Effector CD8-positive, alpha-beta T cell (primary cell): ENCODE measurements at places on chromosomes 16 and 17.

DNA sequence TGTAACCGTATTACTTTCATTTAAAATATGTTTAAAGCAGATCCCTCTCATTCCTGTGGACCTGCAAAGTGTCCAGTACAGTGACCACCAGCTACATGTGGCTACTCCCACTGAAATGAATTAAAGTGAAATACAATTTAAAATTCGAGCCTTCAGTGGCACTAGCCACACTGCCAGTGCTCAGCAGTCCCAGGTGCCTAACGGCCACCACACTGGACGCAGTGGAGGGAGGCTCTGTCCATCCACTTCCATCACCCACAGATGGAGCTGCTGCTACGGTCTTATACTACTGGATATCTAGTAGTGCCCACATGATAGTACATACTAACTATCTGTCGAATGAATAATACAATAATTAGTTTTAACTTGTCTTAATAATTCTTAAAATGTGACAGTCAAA, 2.3 kb upstream of the CBX2 start:
- DNase-seq, result no peak

DNA sequence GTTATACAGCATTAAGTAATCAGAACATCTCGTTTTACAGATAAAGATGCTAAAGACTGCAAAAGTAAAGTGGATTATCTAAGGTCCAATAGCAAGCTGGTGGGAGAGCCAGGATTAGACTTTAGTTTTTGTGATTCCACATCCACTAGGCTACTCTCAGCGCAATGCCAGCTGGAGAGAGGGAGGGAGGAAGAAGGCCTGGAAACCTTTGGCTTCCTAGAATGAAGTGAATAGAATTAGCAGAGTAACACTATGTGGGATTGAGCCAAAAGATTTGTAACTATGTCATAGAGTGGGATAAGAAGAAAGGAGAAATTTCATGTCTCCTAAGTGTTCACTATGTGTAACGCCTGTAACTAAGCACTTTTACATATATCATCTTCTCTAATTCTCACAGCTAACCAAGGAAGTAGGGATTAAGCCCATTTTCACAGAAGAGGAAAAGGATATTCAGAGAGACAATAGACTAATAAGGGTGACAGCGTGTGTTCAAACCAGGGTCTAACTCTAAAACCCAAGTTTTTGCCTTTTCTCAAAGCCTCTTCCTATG, 25.4 kb upstream of the NSRP1 start:
- no peak for DNase-seq

GRCh38 chr17:42608305-42609181, 631 bp downstream of the RETREG3 start:
- DNase-seq, result no peak

DNA sequence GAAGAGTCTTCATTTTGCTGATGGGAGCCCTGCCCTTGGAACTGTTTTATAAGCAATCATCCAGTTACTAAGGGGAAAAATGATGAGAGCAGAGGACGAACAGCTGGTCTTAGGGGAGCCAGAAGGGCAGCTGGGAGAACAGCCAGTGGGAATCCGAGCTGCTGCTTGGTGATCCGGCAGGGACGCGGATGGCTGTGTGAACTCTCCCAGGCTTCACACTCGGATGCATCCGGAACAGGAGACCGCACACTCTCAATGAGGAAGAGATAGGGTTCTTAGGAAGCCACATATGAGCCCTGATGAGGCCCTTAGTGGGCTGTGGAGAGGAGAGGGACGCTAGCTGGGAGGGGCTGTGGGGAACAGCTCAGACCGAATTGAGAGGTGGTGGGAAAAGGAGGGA, 5.0 kb upstream of the CACNG5 start:
- no peak for DNase-seq

DNA sequence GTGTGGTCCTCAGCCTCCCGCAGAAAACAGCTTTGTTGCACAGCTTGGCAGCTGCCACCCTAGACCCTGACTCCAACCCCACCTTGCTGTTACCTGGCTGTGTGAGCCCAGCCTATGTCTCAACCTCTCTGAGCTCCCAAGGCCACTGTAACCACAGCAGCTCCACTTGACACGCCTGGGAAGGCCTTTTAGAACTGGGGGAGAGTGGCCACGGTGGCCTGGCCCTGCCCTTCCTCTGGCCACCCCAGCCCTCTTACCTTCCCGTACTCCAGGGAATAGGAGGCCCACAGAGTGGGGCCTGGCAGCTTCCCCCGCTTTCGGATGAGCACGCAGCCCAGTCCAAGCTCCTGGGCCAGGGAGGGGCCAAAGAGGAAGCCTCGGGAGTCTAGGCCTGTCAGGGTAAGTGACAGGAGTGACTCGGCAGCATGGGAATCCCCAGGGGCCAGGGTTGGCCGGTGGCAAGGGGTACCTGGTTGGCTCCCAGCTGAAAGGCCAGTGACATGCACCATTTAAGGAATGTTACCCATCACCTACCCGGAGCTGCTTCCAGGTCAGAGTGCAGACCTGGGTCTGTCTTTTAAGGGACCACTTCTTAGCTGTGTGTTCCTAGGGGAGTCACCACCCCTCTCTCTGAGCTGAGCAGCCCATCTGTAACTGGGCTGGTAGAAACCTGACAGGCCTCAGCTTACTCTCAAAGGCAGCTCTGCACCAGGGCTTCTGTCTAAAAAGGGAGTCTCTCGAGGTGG, 1.4 kb downstream of the APRT start:
- DNase-seq, result no peak

DNA sequence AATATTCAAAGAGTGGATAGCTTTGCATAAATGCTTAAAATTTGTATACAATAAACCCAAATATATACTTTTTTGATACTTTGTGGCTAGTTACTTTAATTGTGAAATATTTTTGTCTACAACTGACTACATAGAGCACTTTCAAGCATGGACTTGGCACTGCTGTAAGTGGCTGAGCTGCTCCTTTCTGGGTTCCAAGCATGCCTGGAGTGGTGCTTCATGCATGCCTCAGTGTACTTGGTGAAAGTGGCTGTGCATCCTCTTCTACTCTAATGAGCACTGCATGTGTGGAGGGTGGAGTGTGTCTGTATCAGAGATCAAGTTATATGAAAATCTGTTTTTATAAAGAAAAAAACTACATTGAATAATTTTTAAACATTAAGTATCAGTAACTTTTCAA, 94.1 kb downstream of the OMG start:
- no peak for DNase-seq

GRCh38 chr17:27975146-27976011, 67.1 kb upstream of the NLK start:
- no peak for DNase-seq

DNA sequence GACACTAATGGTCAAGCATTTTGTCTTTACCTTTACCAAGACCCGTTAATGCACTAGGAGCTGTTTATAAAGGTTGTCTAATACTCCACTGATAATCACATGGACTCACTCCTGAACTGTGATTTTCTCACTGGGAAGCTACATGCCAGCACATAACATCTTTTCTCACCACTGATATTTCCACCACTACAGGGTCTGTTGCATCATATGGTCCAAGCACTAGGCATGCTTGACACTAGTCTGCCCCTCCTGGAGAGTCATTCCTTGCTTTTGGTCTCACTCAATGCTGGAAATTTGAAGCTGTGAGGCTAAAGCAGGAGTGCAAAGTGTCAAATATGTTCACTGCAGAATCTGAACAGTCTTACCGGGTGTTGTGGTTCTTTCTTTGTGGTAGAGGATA, 1576.8 kb downstream of the CDH8 start:
- DNase-seq, result no peak

- no peak for DNase-seq
Observed at GRCh38 chr17:50631908-50632571, 2.6 kb upstream of the ABCC3 start.

GRCh38 chr16:72921106-72921505, 126.8 kb downstream of the ZFHX3 start:
- no peak for DNase-seq

GRCh38 chr17:77310336-77310735, 169.6 kb downstream of the SEC14L1 start:
- no peak for DNase-seq

DNA sequence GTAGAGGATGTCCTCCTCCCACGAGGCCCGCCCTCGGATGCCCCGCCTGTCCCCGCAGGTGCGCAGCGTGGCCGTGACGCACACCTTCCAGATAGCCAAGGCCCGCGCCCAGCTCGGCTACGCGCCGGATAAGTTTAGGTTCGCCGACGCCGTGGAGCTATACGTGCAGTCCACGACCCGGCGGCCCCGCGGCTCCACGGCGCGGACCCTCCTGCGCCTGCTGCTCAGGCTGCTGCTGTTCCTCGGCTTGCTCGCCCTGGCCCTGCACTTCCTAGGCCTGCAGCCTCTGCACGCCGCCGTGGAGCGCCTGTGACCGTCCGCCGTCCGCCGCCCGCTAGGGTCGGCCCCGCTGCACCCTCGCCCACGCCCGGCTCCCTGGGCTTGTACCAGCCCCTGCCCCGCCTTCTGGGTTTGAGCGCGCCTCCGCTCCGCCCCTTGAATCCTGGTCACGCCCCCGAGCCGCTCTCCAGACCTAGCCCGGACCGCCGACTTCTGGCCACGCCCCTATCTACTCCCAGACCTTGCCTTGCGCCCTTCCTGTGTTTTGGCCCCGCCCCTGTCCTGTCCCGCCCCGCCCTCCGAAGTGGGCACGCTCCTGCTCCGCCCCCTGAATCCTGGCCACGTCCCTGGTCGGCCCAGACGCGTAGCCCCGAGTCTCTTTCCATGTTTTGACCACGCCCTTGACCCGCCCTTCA, 15.8 kb upstream of the EEF2K start:
- peak; percentile 87 for DNase-seq

GRCh38 chr16:1366712-1367299, 15.1 kb downstream of the GNPTG start:
- no peak for DNase-seq

- DNase-seq, result no peak
Observed at GRCh38 chr16:4687416-4687815, 5.9 kb upstream of the NUDT16L1 start.

GRCh38 chr16:396605-397004, 394 bp upstream of the NME4 start:
- no peak for DNase-seq

DNA sequence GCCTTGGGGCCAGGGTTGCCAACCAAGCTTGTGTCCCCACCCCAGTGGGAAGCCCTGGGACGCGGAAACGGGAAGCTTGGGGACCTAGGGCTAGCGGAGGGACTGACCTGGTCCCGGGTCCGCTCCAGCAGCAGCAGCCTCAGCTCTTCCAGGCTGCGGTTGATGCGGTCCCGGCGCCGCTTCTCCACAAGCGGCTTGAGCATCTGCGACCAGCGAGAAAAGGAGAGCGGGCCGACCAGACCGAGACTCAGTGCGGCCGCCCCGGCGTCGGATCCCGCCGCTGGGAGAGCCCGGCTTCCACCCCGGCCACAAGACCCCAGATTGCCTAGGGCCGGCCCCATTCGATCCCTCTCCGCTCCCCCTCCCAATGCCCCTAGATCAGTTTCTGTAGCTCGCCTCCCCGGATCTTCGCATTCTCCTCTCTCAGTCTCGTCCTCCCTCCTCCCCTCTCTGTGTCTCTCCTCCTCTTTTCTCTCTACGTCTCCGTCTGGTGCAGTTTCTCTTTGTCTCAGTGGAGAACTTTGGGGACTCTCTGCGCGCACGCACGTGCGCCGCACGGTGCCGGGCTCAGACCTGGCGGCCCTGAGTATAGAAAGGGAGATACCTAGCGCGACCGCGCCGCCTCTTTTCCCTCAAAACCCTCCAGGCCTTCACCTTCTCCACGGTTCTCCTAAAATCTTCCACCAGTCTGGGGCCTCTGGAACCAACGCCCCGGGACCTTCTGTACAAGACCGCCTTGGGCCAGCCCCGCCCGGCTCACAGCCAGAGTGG, 797 bp downstream of the HES7 start:
- no peak for DNase-seq

DNA sequence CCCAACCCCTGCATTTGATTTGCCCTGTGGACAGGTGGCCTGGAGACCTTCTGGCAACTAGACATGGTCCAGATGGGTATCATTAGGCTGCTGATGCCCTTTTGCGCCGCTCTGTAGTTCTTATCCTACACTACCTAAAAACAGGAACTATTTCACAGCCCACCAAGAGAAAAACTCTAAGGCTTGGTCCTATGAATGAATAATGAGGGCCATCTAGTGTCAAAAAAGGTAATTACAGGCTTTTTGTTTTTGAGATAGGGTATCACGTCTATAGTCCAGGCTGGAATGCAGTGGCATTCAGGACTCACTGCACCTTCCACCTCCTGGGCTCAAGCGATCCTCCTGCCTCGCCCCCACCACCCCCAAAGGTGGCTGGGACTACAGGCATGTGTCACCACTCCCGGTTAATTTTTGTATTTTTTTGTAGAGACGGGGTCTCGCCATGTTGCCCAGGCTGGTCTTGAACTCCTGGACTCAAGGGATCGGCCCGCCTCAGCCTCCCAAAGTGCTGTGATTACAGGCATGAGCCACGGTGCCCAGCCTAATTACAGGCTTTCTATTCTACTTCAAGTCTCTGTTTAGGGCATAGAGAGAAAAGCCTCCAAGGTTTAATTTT, 20.9 kb downstream of the COIL start:
- no peak for DNase-seq

GRCh38 chr17:258906-259305, 77.5 kb upstream of the DOC2B start:
- DNase-seq, result no peak

- no peak for DNase-seq
Observed at GRCh38 chr16:50259334-50260205, 6.8 kb upstream of the ADCY7 start.

- no peak for DNase-seq
Observed at GRCh38 chr16:31141489-31142108, 6.1 kb upstream of the PRSS8 start.

GRCh38 chr16:85983606-85984230, 84.8 kb downstream of the IRF8 start:
- DNase-seq, result no peak

- DNase-seq, result peak; percentile 36
Observed at GRCh38 chr17:42819939-42820535, 4.0 kb downstream of the BECN1 start.

DNA sequence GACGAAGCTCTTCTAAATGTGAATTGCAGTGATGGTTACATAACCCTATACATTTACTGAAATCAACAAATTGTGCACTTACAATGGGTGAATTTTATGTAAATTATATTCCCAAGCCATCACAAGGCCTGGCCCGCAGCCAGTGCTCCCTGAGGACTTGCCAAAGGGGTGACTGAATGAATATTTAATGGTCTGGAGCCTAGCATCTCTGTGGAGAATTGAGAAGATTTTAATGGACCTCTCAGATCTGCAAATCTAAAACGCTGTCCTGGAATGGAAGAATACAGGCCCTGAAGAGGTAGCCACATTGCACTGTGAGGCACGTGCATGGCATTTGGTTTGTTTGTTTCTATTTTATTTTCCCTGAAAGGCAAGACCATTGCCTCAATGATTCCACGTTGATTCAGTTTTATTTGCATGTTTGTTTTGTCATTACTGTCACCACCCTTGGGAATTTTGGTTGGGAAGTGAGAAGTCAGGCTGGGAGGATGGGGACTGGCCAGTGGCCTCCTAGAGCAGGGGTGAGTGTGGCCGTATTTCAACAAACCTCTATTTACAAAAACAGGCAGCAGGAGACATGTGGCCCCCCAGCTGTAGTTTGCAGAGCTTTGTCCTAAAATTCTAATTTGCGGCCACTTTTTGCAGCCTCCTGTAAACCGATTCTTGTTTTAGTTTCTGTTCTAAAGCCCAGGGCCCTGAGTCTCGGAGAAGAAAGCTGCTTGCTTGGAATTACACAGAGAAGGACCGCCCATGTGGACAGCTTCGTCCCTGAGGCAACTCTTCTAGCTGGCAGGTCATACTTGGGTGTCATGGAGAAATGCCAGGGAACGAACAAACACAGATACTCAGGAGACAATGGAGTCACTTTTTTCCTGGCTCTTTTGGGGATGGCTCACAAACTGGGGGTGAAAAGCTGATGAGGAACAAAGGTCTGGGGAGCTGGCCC, 40.5 kb upstream of the GCSH start:
- no peak for DNase-seq

- DNase-seq, result no peak
Observed at GRCh38 chr17:51685287-51685909, 425.1 kb downstream of the UTP18 start.
